ENCODE measurements at places on chromosomes 12 and 14.

DNA sequence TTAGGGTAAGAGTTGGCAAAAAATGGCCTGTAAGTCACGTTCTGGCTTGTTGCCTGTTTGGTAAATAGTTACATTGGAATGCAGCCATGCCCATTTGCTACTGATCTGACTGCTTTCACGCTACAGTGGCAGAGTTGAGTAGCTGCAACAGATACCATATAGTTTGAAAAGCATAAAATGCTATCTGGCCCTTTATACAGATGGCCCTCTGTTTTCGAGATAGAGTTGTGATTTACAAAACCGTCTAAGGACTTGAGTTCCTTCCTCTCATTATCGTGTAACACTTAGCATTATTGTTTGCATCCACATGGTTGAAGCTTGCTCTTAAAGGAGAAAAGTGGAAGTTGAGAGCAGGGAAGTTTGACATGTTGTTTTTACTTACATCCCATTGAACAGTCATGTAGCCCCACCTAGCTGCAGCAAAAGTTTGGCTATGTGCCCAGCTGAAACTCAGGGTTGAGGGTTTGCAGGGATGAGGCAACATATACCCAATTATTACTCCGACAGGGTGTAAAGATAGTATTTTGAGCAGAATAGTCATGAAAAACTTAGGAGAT lies 11.3 kb upstream of the SCFD1 start:
- DNase-seq = peak; percentile 75

GRCh38 chr14:72880820-72881219 lies 13.1 kb downstream of the DPF3 start:
- no peak for DNase-seq

DNA sequence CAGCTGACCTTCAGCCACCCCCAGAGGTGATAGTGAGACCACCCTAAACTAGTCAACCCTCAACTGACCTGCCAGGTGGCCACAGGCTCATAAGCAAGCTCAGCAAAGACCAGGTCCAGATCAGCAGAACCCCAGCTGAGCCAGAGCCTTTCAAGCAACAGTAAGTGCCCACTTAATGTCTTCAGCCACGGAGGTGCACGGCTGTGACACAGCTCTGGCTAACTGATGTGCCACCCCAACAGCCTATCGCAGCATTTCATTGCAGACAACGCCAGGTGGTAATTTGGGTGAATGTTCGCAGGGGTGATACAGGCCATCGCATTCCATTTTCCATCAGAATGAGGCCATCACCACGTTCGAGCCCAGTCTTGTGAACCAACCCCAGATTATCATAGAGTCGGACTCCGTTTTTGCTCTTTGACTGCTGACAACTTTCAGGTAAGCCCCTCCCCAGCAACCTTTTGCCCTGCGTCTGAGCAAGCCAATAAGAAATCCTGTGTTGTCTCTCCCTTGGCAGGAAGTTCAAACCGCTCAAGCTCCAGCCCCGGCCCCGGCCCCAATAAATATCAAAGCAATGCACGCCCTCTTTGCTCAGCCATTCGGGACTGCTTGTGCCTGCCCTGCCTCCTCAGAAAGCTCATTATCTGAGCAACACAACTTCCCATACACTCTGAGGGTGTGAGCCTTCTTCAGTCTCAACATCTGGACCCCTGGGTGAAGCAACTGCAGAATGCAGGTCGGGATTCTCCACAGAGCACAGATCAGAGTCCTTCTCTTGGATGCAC lies 44.4 kb downstream of the JAG2 start:
- DNase-seq = no peak

- DNase-seq = no peak
Measured at GRCh38 chr12:2408262-2408661, 355.5 kb downstream of the CACNA1C start.

- DNase-seq = no peak
Measured at GRCh38 chr14:39266525-39266870, 32.8 kb downstream of the MIA2 start.

DNA sequence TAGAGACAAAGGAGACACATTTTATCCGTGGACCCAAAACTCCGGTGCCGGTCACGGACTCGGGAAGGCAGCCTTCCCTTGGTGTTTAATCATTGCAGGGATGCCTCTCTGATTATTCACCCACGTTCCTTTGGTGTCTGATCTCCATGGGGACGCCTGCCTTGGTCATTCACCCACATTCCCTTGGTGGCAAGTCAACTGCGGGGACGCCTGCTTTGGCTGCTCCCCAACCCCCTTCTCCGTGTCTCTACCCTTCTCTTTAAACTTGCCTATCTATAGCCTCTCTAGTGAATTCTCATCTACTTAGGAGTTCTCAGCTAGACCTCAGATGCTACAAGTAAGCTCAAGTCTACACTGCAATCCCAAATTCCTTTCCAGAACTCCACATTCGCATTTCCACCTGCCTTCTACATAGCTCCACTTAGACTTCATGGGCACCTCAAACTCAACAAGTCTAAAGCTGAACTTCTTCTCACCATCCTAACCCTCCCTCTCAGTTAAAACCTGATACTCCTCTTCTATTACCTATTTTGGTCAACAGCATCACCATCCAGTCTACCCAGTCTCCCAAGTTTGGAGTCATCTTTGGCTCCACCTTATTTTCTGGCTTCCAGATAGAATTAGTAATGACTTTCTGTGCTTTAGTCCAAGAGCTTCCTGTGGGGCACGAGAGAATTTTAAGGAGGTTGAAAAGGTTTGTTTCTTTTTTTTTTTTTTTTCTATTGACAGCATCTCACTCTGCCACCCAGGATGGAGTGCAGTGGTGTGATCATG lies 14.4 kb downstream of the SPTLC2 start:
- DNase-seq = no peak

- DNase-seq = no peak
Measured at GRCh38 chr12:54024581-54025305, 3.5 kb upstream of the HOXC6 start.

GRCh38 chr12:39032448-39032847 lies 127.1 kb upstream of the CPNE8 start:
- no peak for DNase-seq

DNA sequence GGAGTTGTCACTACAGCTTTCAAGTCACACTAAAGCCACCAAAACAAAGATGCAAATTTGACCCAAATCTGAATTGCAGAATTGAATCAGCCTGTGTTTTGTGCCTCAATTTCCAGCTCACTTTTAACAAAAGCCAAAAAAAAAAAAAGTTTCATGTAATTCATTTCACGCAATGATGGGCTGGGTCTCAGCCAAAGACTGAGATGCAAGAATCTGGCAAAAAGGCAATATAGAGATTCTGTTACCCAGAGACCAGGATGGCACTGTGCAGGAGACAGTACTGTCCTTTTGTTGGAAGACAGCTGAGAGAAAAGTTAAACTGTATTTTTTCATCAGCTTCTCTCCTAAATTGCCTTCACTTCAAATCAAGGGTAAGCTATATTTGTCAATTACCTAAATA lies 205.7 kb upstream of the NPAS3 start:
- no peak for DNase-seq

DNA sequence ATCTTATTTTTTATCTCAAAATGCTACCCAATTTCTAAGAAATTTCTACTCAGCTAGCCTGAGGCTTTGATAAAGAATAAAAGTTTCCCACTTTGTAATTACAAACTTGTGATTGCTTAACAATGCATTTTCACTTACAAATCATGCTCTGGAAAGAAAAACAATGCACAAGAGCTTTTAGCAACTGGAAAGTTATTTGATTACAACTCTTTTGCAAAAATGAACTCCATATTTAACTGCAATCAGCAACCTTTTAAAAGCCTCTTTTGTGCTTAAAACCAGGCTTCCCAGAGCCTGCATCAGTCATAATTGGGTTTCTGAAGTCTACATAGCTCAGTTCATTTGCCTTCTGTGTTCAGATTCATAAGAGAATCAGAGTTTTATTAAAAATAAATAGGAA lies 395.2 kb downstream of the PAWR start:
- DNase-seq = peak; percentile 3

DNA sequence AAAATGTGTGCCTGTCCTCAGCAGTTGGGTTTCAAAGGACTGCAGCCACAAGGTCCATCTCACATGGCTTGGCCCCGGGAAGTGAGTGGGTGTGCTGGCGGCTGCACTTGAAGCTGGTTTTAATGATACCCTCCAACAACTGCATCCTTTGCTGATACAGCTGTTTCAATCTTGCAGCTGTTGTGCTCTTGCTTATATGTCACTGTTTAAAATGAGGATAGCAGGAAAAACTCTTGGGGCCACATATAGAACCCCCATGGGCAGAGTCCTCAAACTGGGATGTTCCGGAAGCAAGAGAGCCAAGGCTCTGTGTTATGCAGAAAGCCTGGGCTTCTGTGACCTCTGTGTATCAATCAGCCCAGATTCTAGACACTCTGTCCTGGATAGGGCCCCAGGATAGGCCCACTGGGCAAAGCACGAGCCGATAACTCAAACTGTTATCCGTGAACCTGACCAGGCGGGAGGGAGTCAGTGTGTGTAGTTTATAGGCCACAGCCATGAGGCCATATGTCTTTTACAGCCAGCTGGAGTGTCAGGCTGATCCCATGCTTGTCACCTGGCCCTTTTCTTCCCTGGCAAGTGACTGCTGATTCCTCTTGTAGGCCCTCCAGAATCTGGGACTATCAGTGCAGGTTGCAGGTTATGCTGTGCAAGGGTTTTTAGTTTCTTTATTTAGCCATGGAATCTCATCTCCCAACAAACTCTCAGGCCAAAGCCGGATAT lies 74.3 kb downstream of the SSPN start:
- DNase-seq = no peak

GRCh38 chr14:52797653-52798052 lies 6.2 kb upstream of the GNPNAT1 start:
- no peak for DNase-seq

GRCh38 chr14:30240685-30241084 lies 313.0 kb upstream of the PRKD1 start:
- DNase-seq = peak; percentile 74

DNA sequence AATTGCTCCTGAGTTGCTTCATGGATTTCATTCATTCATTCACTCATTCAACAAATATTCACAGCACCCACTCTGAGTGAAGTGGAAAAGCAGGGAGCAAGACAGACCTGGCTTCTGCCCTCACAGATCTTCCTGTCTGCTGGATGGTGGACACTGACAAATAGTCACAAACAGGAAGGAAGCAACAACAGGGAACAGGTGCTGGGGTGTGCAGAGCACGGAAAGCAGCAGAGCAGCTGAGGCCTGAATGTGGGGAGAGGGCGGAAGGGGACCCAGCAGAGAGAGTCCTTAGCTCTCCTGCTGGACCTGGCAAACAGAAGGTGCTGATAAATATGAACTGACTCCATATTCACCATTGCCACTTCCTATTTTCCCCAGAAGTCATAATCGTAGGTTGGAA lies 54.4 kb downstream of the SETD3 start:
- no peak for DNase-seq

DNA sequence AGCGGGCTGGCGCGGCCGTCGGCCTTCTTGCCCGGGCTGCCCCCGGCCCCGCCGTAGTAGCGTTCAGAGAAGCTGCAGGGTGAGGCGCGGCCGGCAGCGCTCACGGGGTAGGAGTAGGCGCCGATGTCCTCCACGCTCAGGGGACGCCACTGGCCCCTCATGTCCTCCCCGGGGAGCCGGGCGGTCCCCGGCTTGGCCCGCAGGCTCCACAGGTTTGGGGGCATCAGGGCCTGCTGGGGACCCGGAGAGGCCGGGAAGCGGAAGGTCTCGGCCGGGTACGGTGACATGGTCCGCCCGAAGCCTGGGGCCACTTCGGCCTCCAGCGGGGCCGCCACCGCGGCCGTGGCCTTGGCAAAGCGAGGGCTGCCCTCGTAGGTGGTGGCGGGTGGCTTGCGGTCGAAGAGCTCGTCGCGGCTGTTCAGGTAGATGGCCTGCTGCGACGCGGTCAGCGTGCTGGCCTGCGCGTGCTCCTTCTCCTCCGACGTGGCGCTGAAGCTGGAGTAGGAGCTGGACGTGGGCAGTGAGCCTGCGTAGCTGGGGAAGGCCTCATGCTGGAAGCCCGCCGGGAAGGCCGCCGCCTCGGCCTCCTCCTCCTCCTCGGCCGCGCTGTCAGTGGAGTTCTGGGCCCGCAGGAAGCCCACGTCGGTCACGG lies 48.7 kb downstream of the BEGAIN start:
- no peak for DNase-seq

- DNase-seq = no peak
Measured at GRCh38 chr14:99584823-99585222, 19.2 kb downstream of the CCDC85C start.

- DNase-seq = no peak
Measured at GRCh38 chr12:6763380-6763779, 2.8 kb upstream of the PTMS start.

- DNase-seq = no peak
Measured at GRCh38 chr12:85630851-85631250, 205.4 kb downstream of the RASSF9 start.

DNA sequence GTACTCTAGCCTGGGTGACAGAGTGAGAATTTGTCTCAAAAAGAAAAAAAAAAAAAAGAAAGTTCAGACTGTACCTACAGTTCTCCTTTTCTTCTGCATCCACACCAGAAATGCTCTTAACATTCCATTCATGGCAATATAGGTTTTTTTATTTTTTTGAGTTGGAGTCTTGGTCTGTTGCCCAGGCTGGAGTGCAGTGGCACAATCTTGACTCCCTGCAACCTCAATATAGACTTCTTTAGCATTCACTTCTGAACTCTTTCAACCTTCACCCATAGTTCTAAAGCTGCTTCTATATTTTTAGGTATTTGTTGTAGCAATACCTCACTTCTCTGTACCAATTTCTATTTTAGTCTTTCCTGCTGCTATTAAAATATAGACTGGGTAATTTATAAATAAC lies 1095.7 kb downstream of the FLRT2 start:
- DNase-seq = no peak

DNA sequence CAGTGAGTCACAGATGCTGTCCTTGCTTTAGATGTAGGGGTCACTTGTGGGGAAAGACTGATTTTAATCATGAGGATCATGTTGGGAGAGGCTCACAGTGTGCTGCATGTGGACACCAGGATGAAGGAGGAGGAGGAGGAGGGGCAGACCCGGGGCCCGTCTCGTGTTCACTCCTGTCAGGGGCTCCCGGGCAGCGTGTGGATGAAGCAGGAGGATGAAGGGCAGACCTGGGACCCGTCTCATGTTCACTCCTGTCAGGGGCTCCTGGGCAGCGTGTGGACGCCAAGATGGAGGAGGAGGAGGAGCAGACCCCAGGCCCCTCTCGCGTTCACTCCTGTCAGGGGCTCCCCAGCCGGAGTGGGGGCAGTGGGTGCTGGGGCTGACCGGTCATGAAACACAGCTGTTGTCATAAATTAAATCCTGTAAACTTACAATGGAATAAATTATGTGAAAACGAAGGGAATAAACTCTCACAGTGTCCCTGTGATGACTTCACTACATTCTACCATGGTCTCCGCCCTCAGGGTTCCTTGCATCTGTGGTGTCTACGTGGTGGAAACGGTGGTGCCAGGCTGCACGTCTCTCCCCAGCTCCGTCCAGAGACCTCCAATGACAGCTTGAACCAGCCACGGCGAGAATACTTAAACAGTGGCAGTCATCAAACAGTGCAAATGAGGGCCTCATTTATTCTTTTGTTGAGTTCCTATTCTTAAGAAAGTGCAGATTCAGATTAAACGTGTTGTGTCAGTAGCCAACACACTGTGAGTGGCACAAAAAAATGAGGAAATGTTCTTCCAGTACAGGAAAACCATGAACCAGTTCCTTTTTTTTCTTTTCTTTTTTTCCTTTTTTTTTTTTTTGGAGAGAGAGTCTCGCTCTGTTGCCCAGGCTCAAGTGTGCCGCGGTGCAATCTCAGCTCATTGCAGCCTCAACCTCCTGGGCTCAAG lies 37.7 kb upstream of the SFSWAP start:
- DNase-seq = no peak
